ENCODE measurements at places on chromosomes 3 and 15. TPM values are rescaled to one million over a fixed set of nuclear protein-coding genes. Genes with fewer than 3 reads are reported as not detected.

Gene SCN5A
- not detected for total RNA-seq

Gene IL12A
- 1.5 TPM for total RNA-seq

Gene ANKDD1A
- total RNA-seq = 2.2 TPM

Gene PLSCR4
- total RNA-seq = not detected

Gene HGD
- total RNA-seq = 0.61 TPM

Gene RARRES1
- not detected for total RNA-seq

Gene ZIC1
- total RNA-seq = not detected
